ENCODE measurements at places on chromosomes 4 and X.

DNA sequence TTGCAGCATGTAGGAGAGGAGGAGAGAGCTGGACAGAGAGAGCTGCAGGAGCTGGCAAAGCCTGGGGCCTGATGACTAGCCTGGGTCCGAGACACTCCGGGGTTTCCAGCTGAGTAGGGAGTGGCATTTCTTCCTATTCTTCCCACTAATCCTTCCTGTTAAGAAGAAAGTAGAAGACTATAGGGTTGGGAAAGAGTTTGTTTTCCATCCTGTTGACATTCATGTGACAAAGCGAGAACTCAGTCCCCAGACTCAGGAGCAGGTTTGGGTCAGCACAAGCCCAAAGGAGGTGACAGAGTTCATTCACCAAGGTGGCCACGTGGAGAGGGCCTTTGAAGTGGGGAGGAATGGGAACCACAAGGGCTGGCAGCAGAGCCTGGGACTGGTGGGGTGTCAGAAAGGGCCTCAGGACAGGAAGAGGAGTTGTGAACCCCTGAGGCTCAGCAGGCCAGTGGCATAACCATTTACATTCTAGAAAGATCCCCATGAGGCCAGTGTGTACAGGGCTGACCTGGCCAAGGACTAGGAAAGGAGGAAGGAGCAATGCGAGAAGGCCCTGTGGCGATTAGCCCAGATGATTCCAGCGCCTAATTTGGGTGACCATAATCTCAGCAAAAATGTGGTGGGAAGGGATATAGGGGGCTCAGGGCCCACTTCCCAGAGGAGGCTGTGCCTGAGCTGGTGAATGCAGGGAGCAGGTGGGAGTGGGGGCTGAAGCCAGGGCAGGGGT lies 3.3 kb upstream of the HAUS3 start:
- DNase-seq, result no peak

- DNase-seq, result no peak
These were observed 421.3 kb downstream of the BCOR start for GRCh38 chrX:39676434-39676833.

GRCh38 chrX:48700951-48701653 lies 4.6 kb downstream of the SUV39H1 start:
- no peak for DNase-seq

DNA sequence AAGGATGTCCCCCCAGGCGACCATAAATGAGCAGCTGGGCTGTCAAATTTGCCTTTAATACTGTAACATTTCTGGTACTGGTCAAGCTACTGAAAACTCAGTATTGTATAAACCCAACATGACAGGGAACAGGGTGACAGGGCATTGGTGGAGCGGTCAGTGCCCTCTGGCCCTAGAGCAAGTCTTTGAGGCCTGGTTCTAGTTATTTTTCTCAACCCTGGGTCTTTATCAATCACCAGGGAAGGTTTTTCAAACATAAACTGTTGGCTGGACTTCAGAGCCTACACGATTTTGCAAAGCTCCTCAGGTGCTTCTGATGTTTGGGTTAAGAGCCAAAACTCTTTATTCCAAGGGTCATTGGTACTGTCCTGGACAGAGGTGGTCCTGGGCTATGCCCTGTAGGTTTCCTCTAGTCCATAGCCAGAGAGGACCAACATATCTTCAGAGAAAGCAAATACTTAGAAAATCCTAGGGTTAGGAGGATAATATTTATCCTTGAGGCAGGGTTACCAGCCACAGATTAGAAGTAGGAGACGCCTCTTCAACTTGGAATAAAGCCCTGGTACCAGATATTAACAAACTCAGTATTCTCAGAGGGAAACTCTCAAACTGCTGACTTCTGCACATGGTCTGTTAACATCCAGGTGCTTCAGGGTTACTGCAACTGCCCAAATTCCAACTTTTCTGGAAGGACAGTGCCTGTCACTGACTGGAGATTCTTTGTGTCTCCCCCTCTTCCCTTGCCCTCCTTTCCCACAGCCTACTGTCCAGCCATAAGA lies 26.7 kb upstream of the ADH7 start:
- DNase-seq, result no peak

DNA sequence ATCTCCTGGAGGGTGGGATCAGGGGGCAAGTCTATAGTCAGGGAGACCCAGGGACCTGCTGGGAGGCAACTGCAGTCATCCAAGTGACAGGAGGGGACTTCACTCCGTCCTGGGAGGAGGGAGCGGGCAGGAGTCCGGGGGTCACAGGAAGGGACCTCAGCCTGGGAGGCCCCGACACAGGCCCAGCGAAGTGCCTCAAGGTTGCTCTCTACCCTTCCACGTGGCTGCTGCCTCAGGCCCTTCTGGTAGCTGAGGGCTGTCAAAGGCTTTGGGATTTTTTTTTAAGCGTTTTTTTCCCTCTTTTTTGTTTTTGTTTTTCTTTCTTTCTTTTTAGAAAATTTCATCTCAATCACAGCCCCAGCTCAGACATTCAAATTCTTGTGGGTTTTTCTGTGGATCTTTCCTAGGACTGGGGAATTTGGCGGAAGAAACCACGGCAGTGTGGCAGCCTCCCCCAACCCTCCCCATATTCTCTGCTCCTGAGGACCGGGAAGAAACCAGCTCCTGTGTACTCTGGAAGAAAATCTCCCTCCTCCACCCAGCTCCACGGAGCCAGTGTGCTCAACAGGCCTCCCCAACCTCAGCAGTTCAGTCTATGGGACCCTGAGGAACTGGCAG lies 1.4 kb upstream of the HAUS7 start:
- no peak for DNase-seq

GRCh38 chr4:10803713-10804343 lies 119.3 kb upstream of the CLNK start:
- DNase-seq, result no peak

DNA sequence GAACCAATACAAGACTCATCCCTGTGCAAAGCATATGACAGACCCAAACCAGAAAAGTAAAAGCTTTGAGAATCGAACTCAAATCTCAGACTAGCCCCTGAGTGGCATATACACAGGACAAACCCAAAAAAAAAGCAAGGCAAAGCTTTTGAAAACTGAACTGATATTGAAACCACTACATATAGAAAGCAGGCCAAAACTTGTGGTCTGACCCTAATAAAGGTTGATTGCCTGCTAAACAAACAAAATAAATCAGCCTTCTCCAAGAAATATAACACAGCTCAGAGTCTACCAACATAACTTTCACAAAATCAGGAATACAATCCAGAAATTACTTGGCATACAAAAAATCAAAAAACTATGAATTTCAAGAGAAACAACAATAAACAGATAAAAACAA lies 40.3 kb downstream of the LRBA start:
- no peak for DNase-seq

DNA sequence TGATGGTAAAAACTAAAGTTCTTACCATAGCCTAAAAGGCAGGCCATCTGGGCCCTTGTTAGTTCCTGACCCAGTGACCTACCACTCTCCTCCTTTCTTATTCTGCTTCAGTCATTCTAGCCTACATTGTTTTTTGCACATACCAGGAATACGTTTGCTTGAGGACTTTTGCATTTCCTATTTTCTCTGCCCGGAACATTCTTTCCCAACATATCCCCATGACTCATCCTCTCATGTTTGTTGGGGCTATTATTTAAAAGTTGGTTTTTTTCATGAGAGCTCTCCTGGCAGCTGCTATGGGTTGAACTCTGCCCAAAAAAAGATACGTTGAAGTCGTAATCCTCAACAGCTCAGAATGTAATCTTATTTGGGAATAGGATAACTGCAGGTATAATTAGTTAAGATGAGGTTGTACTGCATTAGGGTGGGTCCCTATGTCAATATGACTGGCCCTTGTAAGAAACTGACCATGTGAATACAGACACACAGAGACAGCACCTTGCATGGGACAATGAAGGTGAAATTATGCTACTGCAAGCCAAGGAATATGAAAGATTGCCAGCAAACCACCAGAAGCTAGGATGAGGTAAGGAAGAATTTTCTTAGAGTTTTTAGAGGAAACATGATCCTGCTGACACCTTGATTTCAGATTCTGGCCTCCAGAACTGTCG lies 138.3 kb upstream of the PDHA2 start:
- DNase-seq, result no peak

- no peak for DNase-seq
These were observed 15.6 kb downstream of the MED14 start for GRCh38 chrX:40719731-40720130.

DNA sequence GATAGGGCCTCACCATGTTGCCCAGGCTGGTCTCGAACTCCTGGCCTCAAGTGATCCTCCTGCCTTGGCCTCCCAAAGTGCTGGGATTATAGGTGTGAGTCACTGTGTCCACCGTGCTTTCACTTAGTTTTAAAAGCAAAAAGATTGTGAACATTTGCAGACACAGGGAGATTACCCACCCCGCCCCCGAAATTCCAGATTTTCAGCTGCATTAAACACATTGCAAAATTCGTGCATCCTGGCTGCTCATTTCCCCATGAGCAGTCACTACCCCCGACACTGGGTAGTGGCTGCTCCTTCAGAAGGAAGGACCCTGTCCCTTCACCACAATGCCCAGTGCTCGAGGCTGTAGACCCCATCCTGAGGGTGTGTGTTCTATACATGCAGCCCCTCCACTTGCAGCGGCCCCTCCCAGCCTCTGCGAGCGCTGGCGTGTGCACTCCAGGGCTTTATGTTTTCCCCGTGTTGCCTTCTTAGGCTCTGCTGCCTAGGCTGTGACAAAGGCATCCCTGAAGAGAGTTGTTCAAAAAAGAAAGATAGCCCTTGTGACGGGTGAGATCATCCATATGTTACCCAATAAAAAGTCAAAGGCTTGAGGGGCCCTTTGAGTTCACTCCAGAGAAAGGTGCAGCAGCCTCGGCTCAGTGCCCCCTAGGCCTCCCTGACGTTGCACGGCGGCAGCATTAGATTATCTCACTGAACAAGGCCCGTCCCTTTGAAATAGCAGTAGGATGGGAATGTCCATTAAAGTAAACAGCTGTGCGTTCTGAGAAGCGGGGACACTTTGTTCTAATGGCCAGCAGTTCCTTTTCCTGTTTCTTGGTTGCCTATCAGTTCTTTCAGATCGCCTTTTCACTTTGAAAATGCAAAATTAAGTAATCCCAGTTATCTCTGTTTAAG lies 71.6 kb downstream of the SHROOM2 start:
- DNase-seq, result no peak

DNA sequence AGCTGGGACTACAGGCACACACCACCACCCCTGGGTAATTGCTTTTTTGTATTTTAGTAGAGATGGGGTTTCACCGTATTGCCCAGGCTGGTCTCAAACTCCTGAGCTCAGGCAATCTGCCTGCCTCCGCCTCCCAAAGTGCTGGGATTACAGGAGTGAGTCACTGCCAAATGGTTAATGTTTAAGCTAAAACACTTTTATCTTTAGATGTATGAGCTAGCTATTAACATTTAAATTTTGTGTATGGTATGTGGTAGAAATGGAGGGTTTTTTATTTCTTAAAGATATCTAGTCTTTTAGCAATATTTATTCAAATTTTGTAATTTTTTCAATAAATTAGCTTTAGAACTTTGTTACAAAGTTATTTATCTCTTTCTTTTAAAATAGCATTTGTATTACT lies 1659.8 kb upstream of the ADGRL3 start:
- DNase-seq, result no peak

- no peak for DNase-seq
These were observed 106.4 kb downstream of the PHKA2 start for GRCh38 chrX:18877469-18877868.

DNA sequence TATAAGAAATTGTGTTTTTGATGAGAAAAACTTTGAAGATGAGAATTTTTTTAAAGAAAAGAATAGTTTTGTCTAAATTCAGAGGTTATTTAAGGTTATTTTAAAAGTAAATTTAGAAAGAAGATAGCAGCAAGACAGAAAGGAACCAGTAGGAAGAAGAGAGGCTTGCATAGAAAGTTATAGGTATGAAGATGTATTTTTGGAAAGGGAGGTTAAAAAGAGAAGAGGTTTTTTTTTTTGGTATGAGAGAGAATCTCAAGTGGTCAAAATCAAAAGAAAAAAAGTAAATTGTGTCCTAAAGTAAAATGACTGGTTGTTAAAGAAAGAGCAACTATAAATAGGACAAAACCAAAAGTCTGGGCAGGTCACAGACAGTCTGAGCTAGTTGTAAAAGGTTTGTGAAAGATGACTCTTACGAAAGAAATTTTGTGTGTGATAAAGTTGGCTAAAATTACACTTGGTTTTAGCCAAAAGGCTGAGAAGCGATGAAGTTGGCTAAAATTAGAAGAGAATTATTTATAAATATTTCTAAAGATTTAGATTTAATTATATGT lies 16.4 kb upstream of the EIF4E start:
- DNase-seq, result no peak

GRCh38 chr4:124940387-124940786 lies 227.9 kb upstream of the ANKRD50 start:
- no peak for DNase-seq

GRCh38 chr4:48138936-48139335 lies 4.9 kb upstream of the TXK start:
- DNase-seq, result no peak

DNA sequence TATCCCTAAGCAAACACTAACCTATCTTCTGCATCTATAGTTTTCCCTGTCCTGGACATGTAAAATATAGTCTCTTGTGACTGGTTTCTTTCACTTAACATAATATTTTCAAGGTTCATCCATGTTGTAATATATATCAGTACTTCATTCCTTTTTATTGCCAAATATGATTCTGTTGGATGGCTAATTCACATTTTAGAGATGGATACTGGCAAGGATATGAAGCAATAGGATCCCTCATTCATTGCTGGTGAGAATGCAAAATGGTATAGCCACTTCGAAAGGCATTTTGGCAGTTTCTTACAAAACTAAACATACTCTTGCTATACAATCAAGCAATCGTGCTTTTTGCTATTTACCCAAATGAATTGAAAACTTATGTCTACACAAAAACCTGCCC lies 6.7 kb downstream of the TCEAL9 start:
- no peak for DNase-seq

- no peak for DNase-seq
These were observed 24.9 kb downstream of the GPRASP3 start for GRCh38 chrX:102745513-102745856.

DNA sequence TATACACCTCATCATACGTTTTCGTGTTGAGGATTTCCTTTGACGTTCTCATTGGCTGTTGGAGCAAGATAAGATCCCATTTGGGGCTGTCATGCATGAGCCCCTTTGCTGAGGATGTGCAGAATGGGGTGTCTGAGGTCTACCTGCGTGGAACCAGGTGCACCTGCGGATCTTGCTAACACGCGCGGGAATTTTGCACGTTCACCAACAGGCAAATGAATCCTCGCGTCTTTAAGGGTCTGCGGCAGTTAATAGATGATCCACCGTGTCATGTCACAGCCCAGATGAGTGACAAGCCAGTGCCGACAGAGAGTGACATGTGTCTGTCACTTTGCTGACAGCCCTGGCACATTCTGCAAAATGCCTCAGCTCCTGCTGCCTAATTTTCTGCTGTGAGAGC lies 56.3 kb upstream of the SHOX start:
- no peak for DNase-seq

GRCh38 chrX:129771266-129771995 lies 8.3 kb upstream of the SASH3 start:
- no peak for DNase-seq

- DNase-seq, result no peak
These were observed 41.9 kb downstream of the PCDH19 start for GRCh38 chrX:100368167-100368566.

- no peak for DNase-seq
These were observed 117.0 kb downstream of the ADAM29 start for GRCh38 chr4:175034986-175035705.

GRCh38 chr4:181679754-181680153 lies 563.4 kb upstream of the TENM3 start:
- DNase-seq, result no peak

GRCh38 chrX:41334363-41335197 lies 618 bp downstream of the DDX3X start:
- peak; percentile 24 for DNase-seq

- no peak for DNase-seq
These were observed 118.1 kb downstream of the ATXN3L start for GRCh38 chrX:13201605-13202219.

- no peak for DNase-seq
These were observed 310.5 kb downstream of the RAPGEF2 start for GRCh38 chr4:159413306-159413943.
